Cerebellar nuclear complex (tissue), 1 donor: ENCODE measurements at places on chromosomes 7 and 10.

DNA sequence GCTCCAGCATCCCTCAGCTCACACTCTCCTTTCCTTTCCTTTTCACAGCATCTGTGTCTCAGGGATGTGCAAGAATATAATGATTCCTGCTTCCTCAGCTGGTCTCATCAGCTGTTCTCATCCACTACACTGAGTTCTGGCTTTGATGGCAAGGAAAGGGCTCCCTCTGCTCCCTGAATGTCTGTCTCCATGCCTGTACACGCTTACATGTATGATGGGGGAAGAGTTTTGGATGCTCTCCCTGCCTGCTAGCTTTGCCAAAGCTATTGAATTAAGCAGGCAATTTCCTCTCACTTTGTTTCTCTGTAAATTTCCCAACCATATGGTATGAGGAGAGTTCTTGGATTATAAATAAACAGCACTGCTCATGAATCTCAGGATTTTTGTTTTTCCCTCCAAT is 254.5 kb downstream of the SORCS3 start:
- peak; percentile 22 for DNase-seq

GRCh38 chr7:111393011-111393754 is 169.1 kb downstream of the IMMP2L start:
- DNase-seq = no peak

- DNase-seq = no peak
These were observed 47.6 kb downstream of the STEAP1B start for GRCh38 chr7:22452142-22452959.

DNA sequence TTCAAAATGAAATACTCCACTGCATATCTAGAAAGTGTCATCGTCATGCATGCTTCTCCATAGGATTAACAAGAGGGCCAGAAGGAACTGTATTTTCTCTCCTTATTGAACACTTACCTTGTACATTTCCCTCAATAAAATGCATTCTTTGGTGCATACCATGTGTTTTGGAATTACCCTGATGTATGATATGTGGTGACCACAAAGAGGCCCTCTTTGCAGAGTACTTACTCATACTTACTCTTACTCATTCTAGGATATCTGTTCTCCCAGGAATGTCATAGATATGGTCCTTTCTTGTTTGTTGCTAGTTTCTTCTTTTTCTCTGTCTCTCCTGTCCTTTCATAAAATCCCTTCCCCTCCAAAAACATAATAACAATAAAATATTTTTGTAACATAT is 1087.1 kb upstream of the POT1 start:
- no peak for DNase-seq

DNA sequence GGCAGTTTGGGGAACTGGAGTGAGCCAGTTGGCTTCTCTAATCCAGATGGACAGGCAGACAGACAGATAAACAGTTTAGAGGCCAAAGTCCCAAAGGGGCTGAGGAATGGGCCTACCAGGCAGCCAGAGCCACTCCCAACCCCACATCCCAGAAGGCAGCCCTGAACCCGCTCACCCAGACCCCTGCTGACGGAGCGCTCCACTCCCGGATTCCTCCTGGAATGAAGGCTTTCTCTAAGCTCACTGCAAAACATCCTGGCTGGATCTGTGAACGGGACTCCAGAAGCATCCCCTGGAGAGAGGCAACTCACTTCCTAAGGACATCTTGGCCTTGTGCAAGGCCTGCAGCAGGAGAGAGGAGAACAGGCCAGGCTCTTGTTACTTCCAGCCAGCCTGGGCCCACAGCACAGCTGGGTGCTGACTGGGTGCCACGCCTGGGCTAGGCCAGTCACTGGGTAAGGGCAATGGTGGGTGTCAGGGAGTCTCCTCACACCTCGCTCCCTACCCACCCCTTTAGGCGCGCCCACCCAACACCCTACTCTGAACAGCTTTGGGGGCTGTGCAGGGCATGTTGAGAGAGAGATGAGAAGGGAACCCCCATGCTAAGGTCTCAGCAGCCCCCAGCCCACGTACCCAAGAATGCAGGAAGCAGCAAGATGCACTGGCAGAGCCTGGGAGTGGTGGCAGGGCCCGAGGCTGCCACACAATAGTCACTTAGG is 168.6 kb upstream of the ZMIZ1 start:
- no peak for DNase-seq

DNA sequence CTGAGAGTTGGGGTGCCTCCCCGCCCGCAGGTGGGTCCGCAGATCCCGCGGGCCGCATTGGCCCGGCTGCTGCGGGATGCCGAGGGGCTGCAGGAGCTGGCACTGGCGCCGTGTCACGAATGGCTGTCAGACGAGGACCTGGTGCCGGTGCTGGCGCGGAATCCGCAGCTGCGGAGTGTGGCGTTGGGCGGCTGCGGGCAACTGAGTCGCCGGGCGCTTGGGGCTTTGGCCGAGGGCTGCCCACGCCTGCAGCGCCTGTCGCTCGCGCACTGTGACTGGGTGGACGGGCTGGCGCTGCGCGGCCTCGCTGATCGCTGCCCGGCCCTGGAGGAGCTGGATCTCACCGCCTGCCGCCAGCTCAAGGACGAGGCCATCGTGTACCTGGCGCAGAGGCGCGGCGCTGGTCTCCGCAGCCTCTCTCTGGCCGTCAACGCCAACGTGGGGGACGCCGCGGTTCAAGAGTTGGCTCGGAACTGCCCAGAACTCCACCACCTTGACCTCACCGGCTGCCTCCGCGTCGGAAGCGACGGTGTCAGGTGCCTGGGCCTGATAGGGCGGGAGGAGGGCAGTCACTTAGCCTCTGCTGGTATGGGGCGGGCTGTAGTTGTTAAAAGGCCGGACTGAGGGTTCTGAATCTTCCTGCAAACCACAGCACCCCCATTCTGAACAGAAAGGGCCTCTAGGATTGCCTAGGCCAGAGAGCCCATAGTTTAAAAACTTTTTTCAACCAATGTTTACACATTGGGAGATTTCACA is 1.3 kb downstream of the FBXL15 start:
- DNase-seq = no peak

DNA sequence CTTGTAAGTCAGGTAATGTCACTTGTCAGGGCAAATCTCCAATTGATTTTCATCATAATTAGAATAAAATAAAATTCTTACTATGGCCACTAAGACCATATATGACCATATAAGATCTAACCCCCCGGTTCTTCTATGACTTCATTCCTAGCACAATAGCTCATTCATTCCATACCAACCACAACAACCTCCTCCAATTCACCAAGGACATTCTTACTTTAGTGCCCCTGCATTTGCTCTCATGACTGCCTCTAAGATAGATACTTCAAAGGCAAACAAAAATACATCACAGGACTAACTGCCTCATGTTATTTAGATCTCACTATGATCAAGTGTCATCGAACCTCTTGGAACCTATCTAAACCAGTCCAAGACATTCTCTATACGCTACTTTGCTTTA is 90.8 kb downstream of the SNX13 start:
- no peak for DNase-seq

- DNase-seq = no peak
These were observed 3.3 kb upstream of the LRRC27 start for GRCh38 chr10:132328738-132329137.

- peak; percentile 21 for DNase-seq
These were observed 12.3 kb upstream of the MYPN start for GRCh38 chr10:68096913-68097516.

GRCh38 chr7:95590387-95591248 is 5.7 kb downstream of the PDK4 start:
- DNase-seq = no peak

DNA sequence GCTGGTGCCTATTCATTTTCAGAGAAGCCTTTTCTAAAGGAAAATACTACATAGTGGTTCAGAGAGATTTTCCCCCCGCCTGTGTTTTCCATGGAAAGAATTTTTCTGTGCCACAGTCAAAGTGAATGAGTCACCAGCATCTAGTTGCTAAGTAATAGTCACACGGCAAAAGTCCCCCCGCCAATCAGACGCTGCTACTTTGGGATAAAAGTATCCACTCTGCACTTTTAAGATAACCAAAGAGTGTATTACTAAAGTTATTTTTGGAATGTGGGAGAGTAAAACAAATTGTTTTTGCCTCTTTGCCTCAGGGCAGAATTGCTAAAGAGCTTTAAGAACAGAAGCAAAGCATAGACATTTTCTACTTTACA is 23.5 kb downstream of the ABLIM1 start:
- DNase-seq = no peak

GRCh38 chr7:17120756-17121155 is 177.7 kb upstream of the AHR start:
- no peak for DNase-seq

DNA sequence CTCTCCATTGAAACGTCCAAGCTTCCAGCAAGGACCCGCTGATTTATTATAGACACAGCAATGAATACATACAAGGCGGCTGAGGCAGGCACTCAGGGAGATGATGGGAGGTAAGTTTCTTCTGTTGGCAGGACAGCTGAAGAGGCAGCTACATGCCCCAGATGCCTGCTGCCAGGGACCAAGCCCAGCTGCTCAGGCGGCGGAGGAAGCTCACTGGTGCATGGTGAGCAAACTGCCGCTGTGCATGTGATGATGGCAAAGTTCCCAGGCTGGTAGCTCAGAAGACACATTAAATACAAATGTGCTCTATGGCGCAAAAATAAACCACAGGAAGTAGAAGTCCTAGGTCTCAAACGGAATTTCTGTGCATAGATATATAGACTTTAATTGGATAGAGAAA is 2.3 kb downstream of the DNTT start:
- no peak for DNase-seq

DNA sequence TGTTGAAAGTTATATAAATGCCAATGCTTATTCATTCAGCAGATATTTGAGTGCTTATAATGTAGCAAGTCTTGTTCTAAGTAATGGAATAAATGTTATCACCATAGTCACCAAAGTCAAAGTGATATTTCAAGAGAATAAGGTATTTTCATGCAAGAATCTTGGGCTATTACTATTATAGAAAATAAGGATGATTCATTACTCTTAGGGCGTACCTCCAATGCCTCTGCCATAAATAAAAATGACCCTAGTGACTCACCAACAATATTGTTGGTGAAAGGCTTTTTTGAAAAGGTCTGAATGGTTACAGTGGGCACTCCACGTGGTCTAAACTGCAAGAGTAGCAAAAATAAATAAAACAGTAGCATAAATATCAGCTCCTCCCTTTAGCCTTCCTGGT is 68.4 kb downstream of the RALA start:
- DNase-seq = no peak

DNA sequence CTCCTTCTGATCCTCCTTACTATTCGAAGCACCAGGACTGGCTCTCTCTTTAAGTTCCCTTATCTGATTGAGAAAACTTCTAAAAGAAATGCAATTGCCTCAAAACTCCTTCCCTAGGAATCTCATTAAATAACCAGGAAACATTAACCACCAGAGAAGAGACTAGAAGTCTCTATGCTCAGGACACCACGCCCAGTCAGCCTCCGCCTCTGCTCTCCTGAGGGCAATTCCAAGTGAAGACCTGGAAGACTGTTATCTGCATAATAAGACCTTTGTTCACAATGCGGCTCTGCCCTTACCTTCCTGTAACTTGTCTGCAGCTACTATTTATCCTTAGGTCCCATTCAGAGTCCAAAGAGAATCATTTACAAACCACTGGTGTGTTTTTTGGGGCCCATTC is 78.8 kb downstream of the ELMO1 start:
- DNase-seq = no peak

- no peak for DNase-seq
These were observed 14.9 kb upstream of the COL13A1 start for GRCh38 chr10:69786791-69787190.

DNA sequence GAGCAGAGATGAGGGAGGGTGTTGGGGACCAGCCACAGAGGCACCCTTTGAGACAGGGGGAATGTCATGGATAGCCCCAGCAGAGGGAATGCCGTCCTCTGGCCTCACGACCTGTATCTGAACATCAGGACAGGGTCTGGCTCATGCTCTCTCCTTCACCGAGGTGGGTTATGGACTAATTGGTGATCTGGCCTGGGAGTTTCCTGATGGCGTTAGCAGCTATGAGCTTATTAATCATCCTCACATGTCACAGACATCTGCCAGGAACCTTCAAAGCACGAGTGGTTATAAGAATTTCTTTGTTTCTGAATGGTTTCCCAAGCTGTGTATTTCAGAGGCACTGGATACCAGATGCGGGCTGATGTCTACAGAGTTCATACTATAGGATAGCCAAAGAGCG is 6.9 kb downstream of the CPA4 start:
- DNase-seq = no peak

DNA sequence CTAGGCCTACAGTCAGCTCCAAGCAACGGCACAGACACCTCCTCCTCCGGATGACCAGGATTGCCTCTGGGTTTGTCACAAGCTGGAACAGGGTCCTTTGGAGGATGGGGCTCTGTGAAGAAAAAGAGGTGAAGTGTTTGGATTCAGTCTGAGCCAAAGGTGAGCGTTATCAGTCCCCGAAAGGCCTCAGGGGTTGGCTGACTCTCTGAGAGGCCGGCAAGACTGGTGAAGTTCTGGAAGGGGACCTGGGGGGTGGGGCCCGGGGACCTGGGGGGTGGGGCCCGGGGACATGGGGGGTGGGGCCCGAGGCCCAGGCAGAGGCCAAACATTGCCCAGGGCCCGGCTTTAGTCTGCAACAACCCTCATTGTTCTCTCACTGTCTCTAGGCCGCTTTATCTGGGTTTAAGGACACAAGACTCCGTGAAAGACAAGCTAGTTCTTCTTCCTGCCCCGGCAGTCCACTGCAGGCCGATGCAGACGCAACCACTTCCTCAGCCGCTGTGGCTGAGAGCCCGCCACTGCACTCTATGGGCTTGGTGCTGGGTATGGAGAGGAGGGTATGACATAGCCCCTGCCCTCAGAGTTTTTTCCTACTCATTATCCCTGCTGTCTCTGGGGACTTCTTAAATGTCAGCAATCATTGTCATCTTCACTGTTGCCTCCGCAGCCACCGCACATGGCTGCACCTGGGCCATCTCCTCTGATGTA is 27.4 kb upstream of the PSAP start:
- no peak for DNase-seq

GRCh38 chr7:77348371-77348813 is 67.8 kb downstream of the GSAP start:
- no peak for DNase-seq

- no peak for DNase-seq
These were observed 72.5 kb downstream of the PRTFDC1 start for GRCh38 chr10:24879861-24880260.

DNA sequence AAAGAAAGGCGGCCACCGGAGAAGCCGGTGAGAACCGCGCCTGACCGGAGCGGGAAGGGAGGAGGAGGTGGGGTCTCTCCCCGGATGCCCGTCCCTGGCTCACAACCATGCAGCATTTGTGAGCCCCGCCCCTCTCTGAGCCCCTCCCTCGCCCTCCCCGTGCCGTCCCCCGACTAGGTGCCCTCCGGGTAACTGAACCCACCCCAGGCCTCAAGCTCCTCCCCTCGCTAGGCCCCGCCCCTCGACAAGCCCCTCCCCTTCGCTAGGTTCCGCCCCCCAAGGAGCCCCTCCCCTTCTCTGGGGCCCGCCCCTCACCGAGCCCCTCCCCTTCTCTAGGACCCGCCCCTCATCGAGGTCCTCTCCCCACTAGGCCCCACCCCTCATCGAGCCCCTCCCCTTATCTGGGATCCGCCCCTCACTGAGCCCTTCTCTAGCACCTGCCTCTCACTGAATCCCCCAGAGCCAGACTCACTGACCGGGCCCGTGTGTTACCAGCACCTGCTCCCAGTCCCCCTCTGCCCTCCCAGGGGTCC is 42.2 kb upstream of the HSPB1 start:
- no peak for DNase-seq

GRCh38 chr7:17932770-17933169 is 7.5 kb downstream of the SNX13 start:
- DNase-seq = no peak
